ENCODE measurements at places on chromosomes 5 and 9. TPM values are rescaled to one million over a fixed set of nuclear protein-coding genes. Genes with fewer than 3 reads are reported as not detected.

Gene TAF11L5
- total RNA-seq: not detected

Gene NME5
- 0.44 TPM for total RNA-seq

Gene SAPCD2
- total RNA-seq: 13.8 TPM

Gene FBP1
- total RNA-seq: 1.2 TPM

Gene CSF1R
- 2.7 TPM for total RNA-seq

Gene NUTM2F
- not detected for total RNA-seq

Gene ROR2
- 2.5 TPM for total RNA-seq

Gene C7
- 8.4 TPM for total RNA-seq

Gene SEC16A
- total RNA-seq: 32.0 TPM

Gene UCK1
- 15.3 TPM for total RNA-seq

Gene ARRDC3
- 55.4 TPM for total RNA-seq

Data from esophagus mucosa (tissue), 1 donor.